HFF-Myc (cell line): ENCODE measurements at places on chromosomes 4 and X.

- no peak for DNase-seq
Measured at GRCh38 chrX:112147206-112147605, 64.6 kb upstream of the TRPC5 start.

- no peak for DNase-seq
Measured at GRCh38 chrX:32533848-32534247, 677.5 kb downstream of the DMD start.

- DNase-seq, result no peak
Measured at GRCh38 chr4:11564021-11564420, 135.3 kb upstream of the HS3ST1 start.

GRCh38 chrX:7444967-7445366 is 297.0 kb upstream of the PUDP start:
- no peak for DNase-seq

DNA sequence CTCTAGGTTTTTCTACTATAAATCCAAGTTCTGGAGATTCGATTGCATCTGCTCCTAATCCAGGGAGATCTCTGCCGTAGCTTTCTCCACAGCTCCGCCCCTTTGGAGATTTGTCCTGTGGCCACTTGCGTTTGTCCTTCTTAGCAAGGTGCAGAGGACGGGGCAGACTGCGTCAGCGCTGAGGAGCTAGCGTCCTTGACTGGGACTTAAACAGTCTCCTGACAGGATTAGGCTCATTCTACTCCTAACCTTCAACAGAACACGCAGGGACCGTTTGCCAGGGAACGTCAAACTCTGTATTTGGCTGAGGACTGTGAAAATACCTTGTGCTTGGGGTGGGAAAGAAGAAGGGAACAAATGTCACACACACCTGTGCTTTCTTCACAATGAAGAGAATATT is 38.6 kb downstream of the SORBS2 start:
- no peak for DNase-seq

GRCh38 chr4:64781737-64782326 is 372.6 kb upstream of the TECRL start:
- no peak for DNase-seq
